MM.1S (cell line): ENCODE measurements at places on chromosomes 5 and 9.

GRCh38 chr5:178204935-178205748 is 809 bp downstream of the HNRNPAB start:
- H3K4me1 ChIP-seq: peaks cover 13% of the 10 kb centered on the region
- H3K27me3 ChIP-seq: no peaks in the 10 kb centered on the region
- peak overlapping the region; percentile 72; the same call in 1 of the 2 replicates for H3K27ac ChIP-seq
- peak; percentile 72 for DNase-seq
- H3K36me3 ChIP-seq: peaks cover 35% of the 10 kb centered on the region

DNA sequence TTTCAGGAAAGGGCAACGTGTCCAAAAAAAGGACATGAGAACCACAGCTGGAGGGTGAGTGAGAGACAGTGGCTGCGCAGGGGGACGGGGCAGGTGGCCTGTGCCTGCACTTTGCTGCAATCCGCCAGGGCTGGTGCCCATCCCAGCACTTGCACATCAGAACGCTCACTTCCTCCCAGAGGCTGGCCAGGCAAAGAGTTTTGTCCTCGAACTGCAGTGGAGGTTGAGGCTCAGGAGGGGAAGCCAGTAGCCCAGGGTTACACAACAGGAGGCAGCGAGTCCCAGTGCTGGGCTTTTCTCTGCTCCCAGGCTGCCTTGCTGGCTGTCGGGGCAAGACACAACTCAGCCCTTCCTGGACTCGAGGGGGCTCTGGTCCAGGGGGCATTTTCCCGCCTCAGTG is 33.1 kb downstream of the CRB2 start:
- H3K4me1 ChIP-seq: no peaks in the 10 kb centered on the region
- H3K27ac ChIP-seq: no peak overlapping the region
- DNase-seq: no peak
- no peaks in the 10 kb centered on the region for H3K36me3 ChIP-seq
- H3K27me3 ChIP-seq: no peaks in the 10 kb centered on the region
- no peak overlapping the region for H3K4me3 ChIP-seq

GRCh38 chr5:115050866-115051265 is 118.8 kb downstream of the TRIM36 start:
- no peaks in the 10 kb centered on the region for H3K36me3 ChIP-seq
- no peak overlapping the region for H3K27ac ChIP-seq
- no peaks in the 10 kb centered on the region for H3K27me3 ChIP-seq

- no peaks in the 10 kb centered on the region for H3K27me3 ChIP-seq
- no peaks in the 10 kb centered on the region for H3K36me3 ChIP-seq
- no peak for DNase-seq
- H3K4me3 ChIP-seq: no peak overlapping the region
Measured at GRCh38 chr9:82938426-82939218, 124.3 kb downstream of the RASEF start.

GRCh38 chr5:68172314-68172713 is 43.2 kb upstream of the PIK3R1 start:
- H3K36me3 ChIP-seq: no peaks in the 10 kb centered on the region
- H3K27ac ChIP-seq: no peak overlapping the region
- no peaks in the 10 kb centered on the region for H3K4me1 ChIP-seq
- no peaks in the 10 kb centered on the region for H3K27me3 ChIP-seq

DNA sequence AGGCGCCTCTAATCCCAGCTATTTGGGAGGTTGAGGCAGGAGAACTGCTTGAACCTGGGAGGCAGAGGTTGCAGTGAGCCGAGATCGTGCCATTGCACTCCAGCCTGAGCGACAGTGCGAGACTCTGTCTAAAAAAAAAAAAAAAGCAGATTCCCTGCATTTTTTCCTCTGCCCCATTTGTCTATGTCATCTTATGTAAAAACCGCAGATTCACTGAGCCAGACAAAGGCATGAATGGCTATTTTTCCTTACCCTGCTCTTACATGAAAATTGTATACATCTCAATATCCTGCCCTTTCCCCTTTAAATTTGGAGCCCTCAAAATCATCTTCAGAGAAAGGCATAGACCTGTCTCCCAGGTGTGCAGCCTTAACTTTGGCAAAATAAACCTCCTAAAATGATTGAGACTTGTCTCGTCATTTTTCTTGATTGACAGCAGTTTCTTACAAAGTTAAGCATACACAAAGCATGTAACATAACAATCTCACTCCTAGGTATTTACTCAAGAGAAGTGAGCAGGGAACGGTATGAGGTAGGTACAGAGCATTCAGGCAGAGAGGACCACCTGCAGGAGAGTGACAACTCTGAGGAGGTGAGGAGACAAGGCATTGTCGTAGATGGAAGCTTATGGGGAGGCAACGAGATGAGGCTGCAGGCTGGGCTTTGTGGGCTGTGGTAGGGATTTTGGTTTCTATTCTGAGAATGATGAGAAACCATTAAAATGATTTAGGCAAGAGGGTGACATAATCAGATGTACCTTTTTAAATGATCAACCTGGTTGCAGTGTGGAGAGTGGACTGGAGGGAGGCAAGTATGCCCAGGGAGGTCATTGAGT is 65.7 kb upstream of the IL6ST start:
- H3K27me3 ChIP-seq: no peaks in the 10 kb centered on the region
- H3K36me3 ChIP-seq: no peaks in the 10 kb centered on the region
- no peak overlapping the region for H3K4me3 ChIP-seq
- DNase-seq: peak; percentile 67
- H3K27ac ChIP-seq: peak overlapping the region; percentile 18; the same call in 1 of the 2 replicates
- H3K4me1 ChIP-seq: peaks cover 39% of the 10 kb centered on the region

GRCh38 chr5:150345716-150346115 is 11.8 kb upstream of the TCOF1 start:
- no peak for DNase-seq
- no peak overlapping the region for H3K4me3 ChIP-seq
- H3K27ac ChIP-seq: no peak overlapping the region
- no peaks in the 10 kb centered on the region for H3K36me3 ChIP-seq
- H3K27me3 ChIP-seq: no peaks in the 10 kb centered on the region

- no peaks in the 10 kb centered on the region for H3K36me3 ChIP-seq
- no peak for DNase-seq
- no peak overlapping the region for H3K27ac ChIP-seq
- H3K27me3 ChIP-seq: peaks cover 92% of the 10 kb centered on the region
- no peaks in the 10 kb centered on the region for H3K4me1 ChIP-seq
Measured at GRCh38 chr5:1401536-1402138, 43.6 kb downstream of the SLC6A3 start.

GRCh38 chr5:4129523-4129922 is 533.9 kb downstream of the IRX1 start:
- no peak overlapping the region for H3K4me3 ChIP-seq
- H3K27ac ChIP-seq: no peak overlapping the region
- no peak for DNase-seq
- H3K36me3 ChIP-seq: no peaks in the 10 kb centered on the region
- H3K4me1 ChIP-seq: no peaks in the 10 kb centered on the region
- no peaks in the 10 kb centered on the region for H3K27me3 ChIP-seq

- no peak overlapping the region for H3K4me3 ChIP-seq
- H3K27ac ChIP-seq: no peak overlapping the region
- H3K27me3 ChIP-seq: no peaks in the 10 kb centered on the region
- peak; percentile 74 for DNase-seq
Measured at GRCh38 chr5:97231025-97231636, 48.1 kb upstream of the RIOK2 start.

DNA sequence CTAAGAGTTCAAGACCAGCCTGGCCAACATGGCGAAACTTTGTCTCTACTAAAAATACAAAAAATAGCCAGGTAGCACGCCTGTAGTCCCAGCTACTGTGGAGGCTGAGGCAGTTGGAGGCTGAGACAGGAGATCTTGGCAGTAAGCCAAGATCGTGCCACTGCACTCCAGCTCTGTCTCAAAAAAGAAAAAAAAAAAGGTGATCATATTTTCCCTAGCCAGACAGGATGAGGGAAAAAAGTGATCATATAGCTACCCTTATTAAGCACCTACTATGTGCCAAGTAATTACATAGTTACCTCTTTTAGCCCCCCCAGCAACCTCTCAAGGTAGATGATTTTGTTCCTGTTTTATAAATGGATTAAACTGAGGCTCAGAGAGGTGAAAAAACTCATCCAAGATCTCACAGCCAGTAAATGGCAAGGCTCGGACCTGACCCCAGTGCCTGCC is 18.1 kb upstream of the RPL26L1 start:
- no peak overlapping the region for H3K27ac ChIP-seq
- no peaks in the 10 kb centered on the region for H3K27me3 ChIP-seq
- H3K4me3 ChIP-seq: no peak overlapping the region
- peaks cover 9% of the 10 kb centered on the region; the same call in 1 of the 2 replicates for H3K36me3 ChIP-seq
- DNase-seq: no peak

DNA sequence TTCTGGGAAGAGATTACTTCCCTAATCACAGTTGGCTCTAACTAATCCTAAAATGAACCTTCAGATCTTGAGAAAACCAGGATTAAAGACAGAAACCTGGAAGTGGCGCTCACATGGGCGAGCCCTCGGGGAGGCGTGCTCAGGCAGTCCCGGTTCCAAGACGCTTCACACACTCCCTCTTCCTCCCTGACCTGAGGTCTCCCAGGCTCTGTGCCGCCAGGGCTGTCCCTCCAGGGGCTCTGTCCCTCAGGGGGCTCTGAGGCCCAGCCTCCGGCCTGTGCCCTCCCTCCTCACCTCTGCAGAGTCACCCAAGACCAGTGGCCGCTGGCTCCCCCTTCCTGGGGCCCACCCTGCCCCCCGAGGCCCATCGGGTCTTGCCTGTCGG is 10.2 kb downstream of the SLC9A3 start:
- no peaks in the 10 kb centered on the region for H3K4me1 ChIP-seq
- H3K27ac ChIP-seq: no peak overlapping the region
- no peaks in the 10 kb centered on the region for H3K36me3 ChIP-seq
- no peak for DNase-seq
- H3K27me3 ChIP-seq: peaks cover 87% of the 10 kb centered on the region
- H3K4me3 ChIP-seq: no peak overlapping the region

- DNase-seq: no peak
- peaks cover 24% of the 10 kb centered on the region for H3K4me1 ChIP-seq
- H3K27me3 ChIP-seq: no peaks in the 10 kb centered on the region
- no peak overlapping the region for H3K27ac ChIP-seq
Measured at GRCh38 chr5:37723162-37723961, 116.5 kb downstream of the GDNF start.

DNA sequence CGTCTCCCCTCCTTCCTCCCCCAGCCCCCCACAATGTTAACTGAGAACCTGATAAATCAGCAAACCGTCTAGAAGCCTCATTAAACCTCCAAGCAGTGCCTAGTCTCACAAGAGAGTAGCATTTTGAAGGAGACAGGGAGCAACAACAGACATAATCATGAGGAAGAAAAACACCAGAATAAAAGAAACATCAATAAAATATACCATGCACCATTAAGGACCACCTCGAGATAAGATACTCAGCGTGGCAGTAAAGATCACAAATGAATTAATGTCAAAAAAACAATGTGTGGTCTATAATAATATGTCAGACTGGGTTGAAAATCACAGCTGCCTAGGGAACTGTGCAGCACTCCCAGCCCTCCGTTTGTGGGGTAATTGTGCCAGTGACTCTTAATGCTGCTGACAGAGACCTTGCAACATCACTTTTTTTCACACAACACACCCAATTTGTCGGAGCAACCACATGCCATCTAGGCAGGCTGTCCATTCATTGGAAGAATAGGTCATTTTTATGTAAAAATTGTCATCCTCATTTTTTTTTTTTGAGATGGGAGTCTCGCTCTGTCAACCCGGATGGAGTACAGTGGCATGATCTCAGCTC is 450.8 kb upstream of the WWC1 start:
- DNase-seq: no peak
- H3K36me3 ChIP-seq: no peaks in the 10 kb centered on the region
- no peak overlapping the region for H3K4me3 ChIP-seq
- H3K4me1 ChIP-seq: no peaks in the 10 kb centered on the region

DNA sequence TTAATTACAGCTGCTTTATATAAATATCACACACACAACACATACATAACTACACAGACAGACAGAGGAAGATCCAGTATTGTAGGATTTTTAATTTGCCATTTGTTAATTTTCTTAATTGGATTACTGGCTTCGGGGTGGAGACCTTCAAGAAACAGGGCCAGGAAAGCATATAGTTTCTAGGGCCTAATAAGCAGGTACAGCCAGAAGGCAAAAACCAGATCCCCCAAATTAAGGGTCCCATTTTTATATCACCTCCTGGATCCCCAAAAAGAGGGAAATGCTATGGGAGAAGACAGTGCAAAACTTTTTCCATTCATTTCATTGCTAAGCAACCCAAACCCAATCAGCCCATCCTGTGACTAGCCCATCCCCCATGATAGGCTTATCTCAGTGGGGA is 373.3 kb upstream of the FAM174A start:
- no peaks in the 10 kb centered on the region for H3K36me3 ChIP-seq
- DNase-seq: no peak
- H3K27ac ChIP-seq: no peak overlapping the region
- H3K4me1 ChIP-seq: no peaks in the 10 kb centered on the region

DNA sequence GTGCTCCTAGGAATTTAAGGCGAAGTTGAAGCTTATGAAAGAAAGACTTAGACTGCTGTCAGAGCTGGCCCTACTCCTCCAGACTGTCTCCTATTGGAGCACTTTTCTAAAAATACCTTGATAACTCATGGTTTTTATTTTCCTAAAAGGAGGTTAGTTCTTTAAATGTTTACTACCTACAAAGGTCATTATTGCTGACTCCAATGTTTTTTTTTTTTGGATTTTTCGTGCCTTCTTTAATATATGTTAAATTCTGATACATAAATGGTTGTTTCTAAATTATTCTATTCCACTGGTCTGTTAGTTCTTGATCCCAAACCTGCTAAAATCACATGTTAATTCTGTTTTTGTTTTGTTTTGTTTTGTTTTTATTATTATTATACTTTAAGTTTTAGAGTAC is 227.6 kb upstream of the FTMT start:
- no peak for DNase-seq
- no peak overlapping the region for H3K27ac ChIP-seq
- no peaks in the 10 kb centered on the region for H3K36me3 ChIP-seq
- H3K4me1 ChIP-seq: no peaks in the 10 kb centered on the region
- no peak overlapping the region for H3K4me3 ChIP-seq

- H3K27ac ChIP-seq: peak overlapping the region; percentile 94
- 0 out of 2 replicates have a peak, but pooled peaks cover 4% of the 10 kb centered on the region for H3K36me3 ChIP-seq
- H3K4me3 ChIP-seq: no peak overlapping the region
- H3K27me3 ChIP-seq: no peaks in the 10 kb centered on the region
Measured at GRCh38 chr5:157860898-157861890, 2.2 kb upstream of the CLINT1 start.
